ENCODE measurements at places on chromosomes 2 and 18.

DNA sequence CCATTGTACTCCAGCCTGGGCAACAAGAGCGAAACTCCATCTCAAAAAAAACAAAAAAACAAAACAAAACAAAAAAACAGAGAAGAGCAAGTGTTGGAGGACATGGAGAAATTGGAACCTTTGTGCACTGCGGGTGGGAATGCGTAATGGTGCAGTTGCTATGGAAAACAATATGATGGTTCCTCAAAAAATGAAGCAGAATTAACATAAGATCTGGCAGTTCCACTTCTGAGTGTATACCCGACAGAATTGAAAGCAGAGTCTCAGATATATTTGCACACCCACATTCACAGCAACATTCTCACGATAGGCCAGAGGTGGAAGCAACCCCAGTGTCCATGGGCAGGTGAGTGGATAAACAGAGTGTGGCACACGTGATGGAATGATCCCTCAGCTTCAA, 11.0 kb upstream of the RALB start:
- DNase-seq, result no peak

- DNase-seq, result peak; percentile 8
These were observed 185.3 kb upstream of the ATP5MC3 start for GRCh38 chr2:175366815-175367214.

- no peak for DNase-seq
These were observed 313.8 kb downstream of the PIK3C3 start for GRCh38 chr18:42268798-42269197.

DNA sequence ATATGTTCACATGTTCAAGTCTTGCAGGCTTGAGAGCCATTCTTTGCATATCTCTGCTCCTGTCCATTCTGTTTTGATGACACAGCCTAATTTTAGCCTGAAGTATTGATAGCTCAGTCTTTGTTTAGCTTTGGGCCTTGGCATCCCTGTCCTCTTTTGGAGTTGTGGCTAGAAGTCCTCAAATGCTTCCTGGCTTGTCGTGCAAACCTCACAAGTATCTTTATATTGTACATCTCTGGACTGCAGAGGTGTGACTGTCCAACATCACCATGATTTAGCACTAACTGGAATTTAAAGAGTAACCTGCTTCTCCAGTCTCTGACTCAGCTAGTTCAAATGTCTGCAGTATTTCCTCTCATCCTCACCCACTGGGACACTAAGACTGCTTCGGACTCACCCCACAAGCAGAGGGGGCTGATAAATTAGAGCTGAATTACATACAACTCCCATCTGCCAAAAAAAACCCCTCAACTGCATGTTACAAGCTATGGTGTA, 11.7 kb downstream of the PFN4 start:
- no peak for DNase-seq

- no peak for DNase-seq
These were observed 46.0 kb upstream of the RIT2 start for GRCh38 chr18:43161528-43161927.

GRCh38 chr2:41728788-41729338, 319.0 kb upstream of the PKDCC start:
- DNase-seq, result no peak

DNA sequence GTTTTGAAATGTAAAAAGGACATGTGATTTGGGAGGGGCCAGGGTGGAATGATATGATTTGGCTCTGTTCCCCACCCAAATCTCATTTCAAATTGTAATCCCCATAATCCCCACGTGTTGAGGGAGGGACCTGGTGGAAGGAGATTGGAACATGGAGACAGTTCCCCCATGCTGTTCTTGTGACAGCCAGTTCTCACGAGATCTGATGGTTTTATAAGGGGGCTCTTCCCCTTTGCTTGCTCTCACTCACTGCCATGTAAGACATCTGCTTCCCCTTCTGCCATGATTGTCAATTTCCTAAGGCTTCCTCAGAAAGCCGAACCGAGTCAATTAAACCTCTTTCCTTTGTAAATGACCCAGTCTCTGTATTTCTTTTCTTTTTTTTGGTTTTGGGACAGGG, 39.2 kb downstream of the FECH start:
- no peak for DNase-seq

GRCh38 chr2:10530607-10531239, 82.6 kb upstream of the ODC1 start:
- no peak for DNase-seq

DNA sequence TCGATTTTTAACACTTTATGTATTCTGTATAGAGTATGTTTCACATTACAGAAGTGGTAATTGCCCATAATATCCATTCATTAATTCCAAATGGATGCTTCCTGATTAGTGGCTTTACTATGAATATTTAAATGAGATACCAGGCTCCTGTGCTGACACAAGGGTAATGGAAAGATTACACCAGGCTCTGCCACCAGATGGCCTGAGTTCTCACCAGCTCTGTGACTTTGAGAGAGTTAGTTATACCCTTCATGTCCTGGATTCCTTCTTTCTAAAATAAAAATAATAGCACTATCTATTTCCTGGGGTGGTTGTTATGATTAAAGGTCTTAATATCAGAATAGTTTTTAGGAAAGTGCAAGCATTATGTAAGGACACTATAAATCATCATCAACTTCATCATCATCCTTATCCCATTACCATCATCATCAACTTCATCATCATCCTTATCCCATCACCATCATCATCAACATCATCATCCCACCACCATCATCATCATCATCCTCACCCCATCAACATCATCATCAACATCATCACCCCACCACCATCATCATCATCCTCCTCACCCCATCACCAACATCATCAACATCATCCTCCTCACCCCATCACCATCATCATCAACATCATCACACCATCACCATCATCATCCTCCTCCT, 151.8 kb downstream of the DNER start:
- DNase-seq, result no peak

GRCh38 chr2:197168705-197169104, 141.9 kb downstream of the ANKRD44 start:
- peak; percentile 76 for DNase-seq

GRCh38 chr2:54409752-54410151, 46.4 kb upstream of the SPTBN1 start:
- DNase-seq, result peak; percentile 70

GRCh38 chr2:196166876-196167275, 4.5 kb downstream of the STK17B start:
- no peak for DNase-seq

DNA sequence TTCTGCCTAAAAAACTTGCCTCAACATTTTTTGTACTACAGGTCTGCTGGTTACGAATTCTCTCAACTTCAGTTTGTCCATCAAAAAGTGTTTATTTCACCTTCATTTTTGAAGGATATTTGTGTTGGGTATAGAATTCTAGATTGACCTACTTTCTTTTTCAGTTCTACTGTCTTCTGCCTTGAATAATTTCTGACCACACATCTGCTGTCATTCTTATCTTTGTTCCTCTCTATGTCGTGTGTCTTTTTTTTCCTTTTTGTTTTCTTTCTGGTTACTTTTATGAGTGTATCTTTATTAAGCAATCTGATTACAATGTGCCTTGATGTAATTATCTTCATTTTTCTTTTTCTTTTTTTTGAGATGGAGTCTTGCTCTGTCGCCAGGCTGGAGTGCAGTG, 25.3 kb downstream of the ADCY3 start:
- DNase-seq, result no peak

- DNase-seq, result no peak
These were observed 264.2 kb downstream of the LNPK start for GRCh38 chr2:175737722-175738361.

GRCh38 chr2:17583646-17584045, 43.1 kb downstream of the VSNL1 start:
- DNase-seq, result no peak

DNA sequence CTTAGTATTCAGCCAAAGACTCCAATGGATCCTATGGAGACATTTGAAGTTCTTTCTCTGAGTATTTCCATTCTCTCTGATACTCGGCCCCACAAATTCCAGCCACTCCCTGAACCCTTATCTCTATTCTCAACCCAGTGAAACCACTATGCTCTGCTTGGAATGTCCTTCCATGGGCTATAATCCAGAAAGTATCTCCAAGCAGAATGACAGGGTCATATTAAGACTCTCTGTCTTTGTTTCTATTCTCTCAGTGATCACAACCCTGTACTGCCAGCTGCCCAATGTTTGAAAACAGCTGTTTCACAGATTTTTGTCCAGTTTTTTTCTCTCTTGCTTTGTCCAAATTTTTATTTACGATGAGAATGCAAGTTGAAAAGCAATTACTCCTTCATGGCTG, 21.9 kb downstream of the CHMP3 start:
- DNase-seq, result no peak

DNA sequence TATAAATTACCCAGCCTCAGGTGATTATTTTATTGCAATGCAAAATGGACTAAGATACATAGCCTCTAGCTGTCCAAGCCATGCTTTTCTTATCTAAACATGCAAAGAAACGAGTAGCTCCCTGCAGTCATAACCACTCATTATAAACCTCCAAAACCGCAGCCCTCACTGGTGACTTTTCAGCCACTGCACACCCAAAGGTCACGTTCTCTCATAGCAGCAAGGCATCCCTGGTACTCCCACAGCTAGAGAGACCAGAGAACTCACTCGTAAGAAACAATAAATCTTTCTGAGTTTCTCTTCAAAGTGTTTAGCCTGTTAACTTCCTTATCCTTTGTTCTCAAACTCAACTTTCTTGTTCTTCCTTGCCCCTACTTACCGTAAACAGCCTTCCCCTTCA, 28.5 kb upstream of the RALBP1 start:
- no peak for DNase-seq

DNA sequence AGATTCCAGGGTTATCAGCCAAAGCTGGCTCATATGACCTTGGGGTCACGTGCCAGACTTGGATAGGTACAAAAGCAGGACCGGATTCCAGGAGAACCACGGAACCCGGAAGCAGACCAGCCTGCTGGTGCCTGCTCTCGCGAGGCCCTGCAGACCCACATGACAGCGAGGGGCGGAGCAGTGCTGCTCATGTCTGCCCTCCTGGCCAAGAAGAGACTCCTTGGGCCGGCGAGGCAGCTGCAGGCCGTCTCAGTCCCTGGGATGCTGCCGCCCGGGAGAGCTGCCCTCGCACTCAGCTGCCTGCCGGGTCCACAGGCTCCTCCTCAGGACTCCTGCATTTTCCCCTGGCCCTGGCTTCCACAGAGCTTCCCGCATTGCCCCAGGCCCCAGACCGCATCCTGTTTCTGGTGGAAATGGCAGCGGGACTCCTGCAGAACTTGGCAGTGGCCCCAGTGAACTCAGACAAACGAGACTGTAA, 739.5 kb downstream of the SOCS6 start:
- no peak for DNase-seq

DNA sequence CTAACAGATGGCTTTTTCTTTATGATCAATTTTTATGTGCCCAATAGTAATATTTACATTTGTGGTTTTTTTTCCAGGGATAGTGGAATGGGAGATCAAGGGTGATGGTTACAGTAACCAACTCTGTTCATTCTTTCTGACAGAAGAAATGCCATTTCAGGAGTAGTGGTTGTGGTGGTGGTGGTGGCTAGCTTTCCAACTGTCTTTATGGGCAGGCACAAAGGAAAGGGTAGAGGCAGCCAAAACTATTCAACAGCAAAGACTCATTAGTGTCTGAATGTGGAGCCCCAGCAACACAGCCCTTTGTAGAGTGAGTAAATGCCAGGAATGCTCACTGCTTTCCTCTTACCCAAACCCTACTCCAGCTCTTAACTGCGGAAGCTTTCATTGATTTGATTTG, 227.7 kb downstream of the RND3 start:
- no peak for DNase-seq

- DNase-seq, result no peak
These were observed 283.9 kb upstream of the ACVR2A start for GRCh38 chr2:147560810-147561535.

DNA sequence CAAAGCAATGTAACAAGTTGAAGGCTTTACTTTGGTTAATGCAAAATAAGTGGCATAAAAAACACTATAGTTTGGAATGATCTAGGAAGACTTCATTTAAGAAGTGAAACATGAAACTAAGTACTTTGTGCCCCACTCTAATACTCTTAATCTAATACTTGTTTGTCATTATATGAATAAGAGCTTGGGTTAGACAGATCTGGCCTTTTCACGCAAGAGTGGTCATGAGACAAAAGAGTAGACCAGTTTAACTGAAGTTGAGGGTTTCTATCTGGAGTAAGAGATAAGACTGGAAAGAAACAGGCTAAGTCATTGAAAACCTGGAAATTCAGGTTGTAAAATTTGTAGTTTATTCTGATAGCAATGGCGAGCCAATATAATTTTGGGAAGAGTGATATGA, 2.8 kb downstream of the SLC30A6 start:
- DNase-seq, result no peak

DNA sequence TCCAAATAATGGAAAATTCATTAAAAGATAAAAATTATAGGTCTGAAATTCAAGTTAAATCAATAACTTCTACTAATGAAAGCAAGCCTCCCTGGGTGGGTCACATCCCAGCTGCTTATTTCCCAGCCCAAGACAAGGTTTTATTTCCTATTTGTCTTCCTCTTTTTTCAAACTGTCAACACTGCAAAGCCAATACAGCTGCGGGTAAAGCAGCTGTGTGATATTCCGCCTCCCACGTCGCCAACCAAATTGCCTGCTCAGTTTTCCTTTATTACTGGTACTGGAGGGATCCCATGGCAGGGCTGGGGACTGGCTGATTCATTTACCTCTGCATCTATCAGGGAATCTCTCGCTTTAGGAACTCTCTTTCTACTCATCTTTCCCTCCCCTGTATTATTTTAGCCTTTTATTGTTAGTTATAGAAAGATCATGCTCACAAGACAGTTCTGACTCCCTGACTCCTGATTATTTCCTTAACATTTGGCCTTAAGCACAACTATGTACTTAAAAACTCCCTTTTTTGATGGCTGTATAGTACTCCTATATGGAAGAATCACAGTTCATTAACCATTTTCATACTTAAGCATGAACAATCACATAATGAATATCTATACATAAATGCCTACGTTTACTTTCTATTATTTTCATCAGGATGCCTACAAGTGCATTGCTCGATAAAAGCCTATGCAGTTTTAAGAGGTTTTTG, 253.1 kb downstream of the CDCA7 start:
- DNase-seq, result no peak

DNA sequence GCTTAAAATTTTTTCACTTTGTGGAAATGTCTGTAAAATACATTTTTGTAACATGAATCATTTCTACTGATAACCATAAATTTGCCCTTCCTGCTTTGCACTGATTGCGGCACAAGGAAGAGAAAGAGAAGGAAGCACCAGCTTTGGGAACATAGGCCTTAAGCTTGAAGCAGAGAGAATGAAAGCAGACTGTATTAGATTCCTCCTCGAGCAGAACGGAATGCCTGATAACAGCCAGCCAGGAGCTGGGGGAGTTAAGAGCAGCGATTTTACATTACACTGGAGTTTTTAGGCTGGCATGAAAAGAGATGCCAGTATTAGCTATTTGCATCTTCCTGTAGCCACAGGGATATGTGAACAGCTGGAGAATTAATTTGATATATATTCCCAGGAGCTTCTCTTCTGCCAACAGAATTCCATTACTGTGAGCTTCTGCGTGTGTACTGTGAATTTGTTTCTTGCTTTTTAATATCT, 33.5 kb downstream of the CRIM1 start:
- no peak for DNase-seq

GRCh38 chr2:27245116-27245515, 17.7 kb downstream of the SLC30A3 start:
- no peak for DNase-seq
